ENCODE measurements at places on chromosomes 6 and 20.

DNA sequence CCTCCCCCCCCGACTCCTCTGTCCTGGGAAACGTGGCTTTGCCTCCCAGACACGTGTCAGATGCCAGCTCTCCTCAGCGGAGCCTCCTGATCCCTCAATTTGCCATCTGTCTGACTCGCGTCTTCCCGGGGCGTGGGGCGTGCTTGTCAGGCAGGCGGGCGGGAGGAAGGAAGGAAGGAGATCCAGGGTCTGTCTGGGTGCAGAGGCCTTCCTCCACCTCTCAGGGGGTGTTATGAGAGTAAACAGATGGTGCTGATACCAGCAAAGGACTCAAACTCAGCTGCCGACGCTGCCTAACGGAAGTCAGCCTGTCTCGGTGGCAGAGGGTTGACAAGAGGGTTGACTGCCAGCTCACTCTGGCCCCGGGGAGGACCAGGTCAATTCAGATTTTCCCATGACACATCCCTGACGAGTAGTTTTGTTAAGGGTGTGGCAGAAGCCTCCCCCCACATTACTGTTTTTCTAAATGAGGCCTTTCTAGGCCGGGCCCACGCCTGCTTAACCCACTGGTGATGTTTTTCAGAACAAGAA is 17.0 kb downstream of the UQCC2 start:
- peak; percentile 56 for DNase-seq

GRCh38 chr6:135162678-135163439 is 18.2 kb upstream of the MYB start:
- DNase-seq: no peak

DNA sequence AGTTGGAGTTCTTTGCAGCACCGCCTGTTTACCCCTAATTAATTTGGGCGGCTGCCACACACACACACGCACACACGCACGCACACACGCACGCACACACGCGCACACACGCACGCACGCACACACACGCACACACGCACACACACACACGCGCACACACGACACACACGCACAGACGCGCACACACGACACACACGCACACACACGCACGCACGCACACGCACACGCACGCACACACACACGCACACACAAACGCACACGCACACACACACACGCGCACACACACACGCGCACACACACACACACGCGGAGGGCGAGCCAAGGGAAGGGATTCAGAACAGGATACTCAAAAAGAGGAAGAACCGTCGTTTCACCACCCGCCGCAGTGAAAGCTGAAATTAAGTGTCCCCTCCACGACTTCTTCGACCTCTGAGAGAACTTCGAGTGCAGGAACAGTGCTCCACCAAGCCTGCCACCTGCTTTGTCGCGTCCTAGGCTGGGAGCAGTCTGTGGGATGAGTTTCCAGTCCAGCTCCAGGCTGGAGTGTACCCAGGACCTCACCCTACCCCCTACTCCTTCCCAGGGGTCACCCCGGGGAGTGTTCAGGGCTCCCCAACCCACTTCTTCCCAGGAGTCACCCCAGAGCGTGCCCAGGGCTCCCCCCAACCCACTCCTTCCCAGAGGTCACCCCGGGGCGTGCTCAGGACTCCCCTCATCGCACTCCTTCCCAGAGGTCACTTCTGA is 1.1 kb downstream of the RNASET2 start:
- DNase-seq: no peak

DNA sequence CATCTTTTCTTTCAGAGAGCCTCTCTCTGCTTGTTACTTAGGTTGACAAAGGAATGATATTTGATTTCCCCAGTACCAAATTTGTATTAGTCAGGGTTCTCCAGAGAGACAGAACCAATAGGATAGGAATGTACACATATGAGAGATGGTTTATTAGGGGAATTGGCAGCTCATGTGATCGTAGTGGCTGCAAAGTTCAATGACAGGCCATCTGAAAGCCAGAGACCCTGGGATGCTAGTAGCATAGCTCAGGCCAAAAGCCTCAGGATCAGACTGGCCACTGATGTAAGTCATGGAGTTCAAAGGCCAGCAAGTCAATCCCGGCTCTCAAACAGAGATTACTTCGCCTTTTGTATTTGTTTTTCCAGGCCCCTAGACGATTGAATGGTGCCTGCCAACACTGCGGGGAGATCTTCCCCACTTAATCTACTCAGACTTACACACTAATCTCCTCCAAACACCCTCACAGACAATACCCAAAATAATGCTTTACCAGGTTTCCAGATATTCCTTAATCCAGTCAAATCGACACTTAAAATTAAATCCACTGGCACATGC is 215.5 kb downstream of the ALDH8A1 start:
- DNase-seq: no peak

Data from stimulated activated CD4-positive, alpha-beta T cell treated with anti-CD3 and anti-CD28 coated beads, TNF-alpha, amount 100 ng/mL, for 24 hours (primary cell).